Suppressor macrophage treated with lipopolysaccharide for 4 hours (primary cell): ENCODE measurements at places on chromosomes 2 and 18.

GRCh38 chr2:54336977-54337255 lies 80.9 kb upstream of the TSPYL6 start:
- no peak for DNase-seq

GRCh38 chr2:32711219-32711618 lies 83.4 kb downstream of the TTC27 start:
- DNase-seq = peak; percentile 42

- no peak for DNase-seq
Measured at GRCh38 chr2:192002418-192002817, 155.5 kb upstream of the CAVIN2 start.

- DNase-seq = no peak
Measured at GRCh38 chr2:165471349-165471950, 2.0 kb downstream of the CSRNP3 start.

DNA sequence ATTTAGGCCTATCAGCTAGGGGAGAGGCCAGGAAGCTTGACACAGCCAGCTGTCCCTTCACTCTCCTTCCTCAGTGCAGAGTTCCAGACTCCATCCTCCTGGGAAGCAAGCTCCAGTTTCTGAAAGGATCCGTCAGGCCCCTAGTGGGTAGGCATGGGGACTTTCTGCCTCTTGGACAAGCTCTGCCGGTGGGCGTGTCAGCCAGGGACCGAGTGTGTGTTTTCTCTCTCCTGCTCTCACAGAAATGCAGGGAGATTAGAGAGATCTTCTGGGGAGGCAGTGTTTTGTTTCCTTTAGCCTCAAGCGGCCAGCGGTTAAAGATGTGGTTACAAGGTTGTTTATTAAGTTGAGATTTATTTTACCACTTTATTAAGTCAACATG lies 29.9 kb upstream of the OTOS start:
- DNase-seq = no peak
